ENCODE measurements at places on chromosomes 2 and 18. TPM values are rescaled to one million over a fixed set of nuclear protein-coding genes. Genes with fewer than 3 reads are reported as not detected.

Gene ATG16L1
- 39.9 TPM for total RNA-seq

Gene TBC1D8
- total RNA-seq: 87.0 TPM

Gene C2orf80
- total RNA-seq: not detected

Gene FOXD4L1
- 0.31 TPM for total RNA-seq

Gene MFSD2B
- 0.62 TPM for total RNA-seq

Gene SH2D6
- total RNA-seq: 1.5 TPM

Gene CFAP210
- 0.27 TPM for total RNA-seq

Gene SCN2A
- total RNA-seq: not detected

Gene SERPINB8
- total RNA-seq: 13.2 TPM

Gene SULT1C4
- total RNA-seq: not detected

Gene NEU2
- total RNA-seq: not detected

Gene FANCL
- total RNA-seq: 29.3 TPM

Gene NT5C1B
- not detected for total RNA-seq

Gene NEURL3
- 0.67 TPM for total RNA-seq

Gene IL1F10
- not detected for total RNA-seq

Gene MAB21L4
- 0.20 TPM for total RNA-seq

Gene TCF23
- not detected for total RNA-seq

Gene IL36B
- 0.17 TPM for total RNA-seq

Gene CPLX4
- total RNA-seq: not detected

Gene PARD3B
- total RNA-seq: 1.1 TPM

Gene MARCO
- total RNA-seq: 0.08 TPM

Gene IL1RL2
- 0.07 TPM for total RNA-seq

Gene TTC31
- 15.7 TPM for total RNA-seq

Gene IL36G
- total RNA-seq: not detected

Gene UNC80
- total RNA-seq: not detected

Gene CFC1
- total RNA-seq: not detected

Gene RAMP1
- not detected for total RNA-seq

Gene LDLRAD4
- total RNA-seq: 2.3 TPM

Gene MYO7B
- 0.09 TPM for total RNA-seq

Gene VSNL1
- total RNA-seq: not detected

Gene HOXD9
- total RNA-seq: 1.8 TPM
